ENCODE measurements at places on chromosomes 1 and 21.

DNA sequence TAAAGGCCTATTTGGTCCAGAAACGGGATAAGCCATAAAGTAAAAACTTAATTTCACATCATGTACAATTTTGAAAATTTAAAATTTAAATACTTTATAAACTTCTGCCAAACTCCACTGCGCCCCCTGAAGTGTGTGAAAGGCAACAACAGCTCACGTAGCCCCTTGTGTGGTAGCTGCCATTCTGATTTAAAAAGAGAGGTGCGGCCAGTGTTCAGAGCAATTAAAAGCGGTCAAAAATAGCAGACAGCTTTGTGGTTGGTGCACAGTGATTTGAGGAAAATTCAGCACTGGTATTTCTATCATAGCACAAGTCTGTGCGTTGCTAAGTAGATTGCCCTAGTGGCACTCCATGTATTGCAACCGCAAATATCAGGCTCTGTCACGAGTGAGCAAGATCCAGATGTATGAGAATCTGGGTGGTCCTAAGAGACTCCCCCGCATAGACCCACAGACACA, 122.5 kb downstream of the ATG4C start:
- no peak for DNase-seq

- DNase-seq, result no peak
Observed at GRCh38 chr1:32336963-32337675, 1.1 kb upstream of the MARCKSL1 start.

DNA sequence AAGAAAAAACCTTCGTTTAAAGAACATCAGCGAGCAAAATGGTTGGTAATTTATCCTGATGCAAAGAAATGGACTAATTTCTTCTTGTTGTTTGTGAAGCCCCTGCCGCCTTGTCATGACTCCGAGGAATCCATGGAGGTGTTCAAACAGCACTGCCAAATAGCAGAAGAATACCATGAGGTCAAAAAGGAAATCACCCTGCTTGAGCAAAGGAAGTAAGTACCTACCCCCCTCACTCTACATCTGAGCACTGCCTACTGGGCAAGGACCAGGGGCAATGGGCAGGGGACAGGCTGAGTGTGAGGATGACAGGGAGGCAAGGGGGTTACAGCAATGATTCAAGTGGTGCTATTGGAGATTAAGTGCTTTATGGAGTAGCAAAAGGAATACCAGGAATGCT, 29.4 kb downstream of the MAP3K7CL start:
- DNase-seq, result no peak

- no peak for DNase-seq
Observed at GRCh38 chr1:240492832-240493440, 119.0 kb downstream of the GREM2 start.

GRCh38 chr1:231139125-231139649, 22.7 kb upstream of the TRIM67 start:
- DNase-seq, result no peak

- DNase-seq, result no peak
Observed at GRCh38 chr1:223179280-223179679, 36.2 kb upstream of the TLR5 start.

GRCh38 chr1:23069675-23070074, 50.4 kb downstream of the KDM1A start:
- no peak for DNase-seq

DNA sequence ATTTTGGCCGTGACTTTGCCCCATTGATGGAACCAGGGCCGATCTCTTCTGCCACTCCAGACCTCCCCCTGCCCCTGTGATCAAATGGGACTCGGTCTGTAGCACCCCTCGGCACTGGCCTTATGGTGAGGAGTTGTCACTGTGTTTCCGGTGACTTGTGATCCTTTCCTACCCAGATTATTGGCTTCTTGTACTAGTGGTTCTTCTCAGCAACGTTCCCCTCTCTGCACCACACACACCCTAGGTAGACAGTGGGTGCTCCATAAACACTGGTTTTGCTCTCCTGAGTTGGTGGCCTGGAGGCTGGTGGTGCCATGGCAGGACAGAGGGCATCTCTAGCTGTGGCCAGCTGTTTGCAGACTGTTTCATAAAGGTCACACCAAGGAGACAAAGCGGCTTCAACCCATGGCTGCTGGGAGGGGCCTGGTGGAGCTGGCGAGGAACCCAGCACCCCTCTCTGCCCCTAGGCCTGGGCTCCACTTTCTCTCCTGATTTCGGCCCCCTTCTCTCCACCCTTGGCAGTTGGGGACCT, 50.7 kb downstream of the DHRS3 start:
- no peak for DNase-seq

DNA sequence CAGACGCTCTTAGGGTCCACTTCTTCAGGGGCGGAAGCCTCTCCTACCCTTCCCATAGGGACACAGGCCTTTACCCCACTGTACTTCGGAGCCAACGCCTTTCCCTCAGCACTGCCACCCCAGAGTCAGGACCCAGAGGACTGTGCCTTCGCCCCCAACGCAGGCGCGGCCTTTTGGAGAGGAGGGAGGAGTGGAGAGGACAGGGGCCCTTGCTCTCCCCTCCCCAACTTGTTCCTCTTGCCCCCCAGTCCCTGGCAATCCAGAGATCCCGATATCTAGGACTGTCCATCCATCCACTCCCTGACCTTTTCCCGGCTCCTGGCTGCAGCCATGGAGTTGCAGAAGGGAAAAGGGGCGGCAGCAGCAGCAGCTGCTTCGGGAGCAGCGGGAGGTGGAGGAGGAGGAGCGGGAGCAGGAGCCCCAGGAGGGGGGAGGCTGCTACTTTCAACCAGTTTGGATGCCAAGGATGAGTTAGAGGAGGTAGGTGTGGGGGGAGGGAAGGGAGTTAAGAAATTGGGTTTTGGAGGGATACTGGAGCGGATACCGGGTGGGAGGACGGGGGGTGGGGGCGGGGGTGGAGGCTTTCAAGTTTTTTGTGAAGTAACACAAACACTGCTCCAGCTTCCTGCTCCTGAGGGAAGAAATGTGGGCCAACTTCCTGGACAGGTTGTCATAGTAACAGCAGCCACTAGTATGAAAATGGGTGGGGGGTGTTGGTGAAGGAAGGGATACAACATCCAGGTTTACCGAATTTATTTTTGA, 636 bp downstream of the INTS3 start:
- DNase-seq, result no peak

GRCh38 chr1:55827350-55827749, 612.2 kb upstream of the USP24 start:
- DNase-seq, result no peak

DNA sequence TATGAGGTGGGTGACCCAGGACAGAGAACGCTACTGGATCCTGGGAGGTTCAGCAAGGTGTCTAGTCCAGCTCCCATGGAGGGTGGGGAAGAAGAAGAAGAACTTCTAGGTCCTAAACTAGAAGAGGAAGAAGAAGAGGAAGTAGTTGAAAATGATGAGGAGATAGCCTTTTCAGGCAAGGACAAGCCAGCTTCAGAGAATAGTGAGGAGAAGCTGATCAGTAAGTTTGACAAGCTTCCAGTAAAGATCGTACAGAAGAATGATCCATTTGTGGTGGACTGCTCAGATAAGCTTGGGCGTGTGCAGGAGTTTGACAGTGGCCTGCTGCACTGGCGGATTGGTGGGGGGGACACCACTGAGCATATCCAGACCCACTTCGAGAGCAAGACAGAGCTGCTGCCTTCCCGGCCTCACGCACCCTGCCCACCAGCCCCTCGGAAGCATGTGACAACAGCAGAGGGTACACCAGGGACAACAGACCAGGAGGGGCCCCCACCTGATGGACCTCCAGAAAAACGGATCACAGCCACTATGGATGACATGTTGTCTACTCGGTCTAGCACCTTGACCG, 8.6 kb upstream of the PIGV start:
- DNase-seq, result no peak

GRCh38 chr1:172414331-172414730, 6.2 kb upstream of the C1orf105 start:
- no peak for DNase-seq
